Bronchial smooth muscle cell (primary cell): ENCODE measurements at places on chromosomes 5 and 9. TPM values are rescaled to one million over a fixed set of nuclear protein-coding genes. Genes with fewer than 3 reads are reported as not detected.

Gene PCDHB12
- 0.16 and 0.86 TPM in 2 replicates for total RNA-seq

Gene IFNK
- total RNA-seq = not detected in 2 replicates

Gene FGF1
- total RNA-seq = 0.34 and 0.47 TPM in 2 replicates

Gene CDX1
- total RNA-seq = not detected in 2 replicates

Gene PDE8B
- total RNA-seq = 0.09 TPM in 1 of 2 replicates, not detected in the other

Gene INVS
- 21.4 and 26.4 TPM in 2 replicates for total RNA-seq

Gene DDX4
- not detected in 2 replicates for total RNA-seq

Gene FAM153A
- total RNA-seq = not detected in 2 replicates

Gene FGD3
- total RNA-seq = not detected in 2 replicates

Gene SUSD3
- total RNA-seq = 0.32 and 0.94 TPM in 2 replicates
